Femur (tissue), 1 donor: ENCODE measurements at places on chromosomes 3 and 15.

DNA sequence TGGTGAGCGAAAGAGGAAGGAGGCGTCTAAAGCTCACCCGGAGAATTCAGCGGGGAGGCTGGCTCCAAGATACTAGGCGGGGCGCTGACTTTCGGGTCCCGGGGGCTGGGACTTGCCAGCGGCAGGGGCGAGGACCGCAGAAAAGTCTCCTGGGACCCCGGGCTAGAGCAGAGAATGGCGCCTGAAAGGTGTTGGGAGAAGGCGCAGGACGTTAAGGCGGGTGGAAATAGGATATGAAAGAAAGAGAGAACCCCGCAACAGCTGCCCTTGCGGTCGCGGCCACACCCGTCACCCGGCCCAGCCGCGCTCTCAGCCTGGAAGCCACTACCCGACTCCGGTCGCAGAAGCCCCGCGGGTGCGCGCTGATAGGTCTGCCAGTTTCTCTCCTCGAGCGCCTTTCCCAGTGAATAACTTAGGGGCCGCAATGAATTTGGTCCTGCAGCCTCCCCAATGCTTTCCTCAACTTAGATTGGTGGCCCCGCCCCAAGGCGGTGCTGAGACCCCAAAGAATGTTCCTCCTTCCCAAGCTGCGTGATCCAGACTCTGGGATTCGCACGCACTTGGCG lies 604 bp downstream of the LTK start:
- peak; percentile 38 for DNase-seq

DNA sequence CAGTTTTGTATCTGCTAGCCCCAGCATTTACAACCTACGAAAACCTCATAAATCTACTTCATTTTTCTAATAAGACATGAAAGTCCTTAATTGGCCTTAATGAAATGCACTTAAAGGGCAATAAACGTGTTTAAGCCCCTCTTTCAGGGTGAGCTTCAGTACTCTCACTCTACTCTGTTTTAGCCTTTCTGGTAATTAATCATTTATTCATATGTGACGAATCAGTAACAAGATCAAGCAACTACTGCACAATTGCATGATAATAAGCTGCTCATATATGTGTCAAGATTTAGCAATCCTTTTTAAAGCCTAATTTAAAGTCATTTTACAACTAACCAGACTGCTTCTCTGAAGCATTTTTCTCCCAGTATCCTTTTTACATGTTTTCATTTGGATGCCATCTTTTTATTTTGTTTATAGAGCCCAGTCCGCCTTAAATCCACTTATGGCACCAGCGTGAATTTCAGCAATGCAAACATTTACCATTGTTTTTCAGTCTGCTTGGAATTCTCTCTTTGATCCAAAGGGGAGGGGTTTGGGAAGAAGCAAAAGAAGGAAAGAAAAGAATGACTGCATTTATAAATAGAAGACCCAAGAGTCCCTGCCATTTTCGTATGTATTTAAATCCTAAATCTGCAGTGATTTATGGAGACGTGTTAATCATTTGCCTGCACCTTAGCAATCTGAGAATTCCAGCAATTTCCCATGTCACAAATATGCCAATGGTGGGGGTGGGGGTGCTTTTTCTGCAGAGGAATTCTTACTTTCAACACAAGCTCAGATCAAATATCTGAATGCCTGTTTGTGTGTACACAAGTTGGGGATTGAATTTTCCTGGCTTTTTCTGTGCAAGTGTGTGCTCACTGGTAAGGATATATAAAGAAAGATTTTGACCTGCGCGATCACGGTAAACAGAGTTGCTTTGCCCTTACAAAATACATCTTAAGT lies 230.8 kb upstream of the TBC1D5 start:
- DNase-seq, result no peak

DNA sequence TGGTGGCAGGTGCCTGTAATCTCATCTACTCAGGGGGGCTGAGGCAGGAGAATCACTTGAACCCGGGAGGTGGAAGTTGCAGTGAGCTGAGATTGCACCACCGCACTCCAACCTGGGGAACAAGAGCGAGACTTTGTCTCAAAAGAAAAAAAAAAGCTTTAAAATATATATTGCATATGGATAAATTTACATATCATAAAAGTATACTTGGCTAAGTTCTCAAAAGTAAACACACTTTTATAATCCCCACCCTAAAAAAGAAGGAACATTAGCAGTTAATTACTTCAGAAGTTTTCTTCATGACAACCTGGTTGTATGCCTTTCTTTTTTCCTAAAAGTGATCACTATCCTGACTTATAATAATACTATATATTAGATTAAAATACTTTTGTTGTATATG lies 369.1 kb upstream of the TPRG1 start:
- no peak for DNase-seq

DNA sequence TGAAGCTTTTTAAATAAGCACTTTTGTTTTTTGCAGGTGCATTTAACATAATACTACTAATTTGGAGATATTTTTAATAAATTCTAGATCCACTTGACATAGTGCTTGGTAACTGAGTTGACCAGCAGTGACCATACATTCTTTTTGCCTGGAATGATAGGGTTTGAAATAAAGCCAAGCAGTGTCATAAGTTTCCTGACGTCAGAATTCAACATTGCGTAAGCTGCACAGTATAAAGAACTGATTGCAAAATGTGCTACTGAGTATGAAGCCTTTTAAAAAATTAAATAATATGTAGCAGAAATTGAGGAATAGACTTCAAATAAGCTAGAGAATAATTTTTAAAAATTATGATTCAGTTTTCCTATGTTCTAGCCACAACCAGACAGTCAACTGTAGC lies 454.6 kb upstream of the ARPP21 start:
- no peak for DNase-seq

- no peak for DNase-seq
These were observed 105.5 kb downstream of the GABRB3 start for GRCh38 chr15:26667222-26667988.

DNA sequence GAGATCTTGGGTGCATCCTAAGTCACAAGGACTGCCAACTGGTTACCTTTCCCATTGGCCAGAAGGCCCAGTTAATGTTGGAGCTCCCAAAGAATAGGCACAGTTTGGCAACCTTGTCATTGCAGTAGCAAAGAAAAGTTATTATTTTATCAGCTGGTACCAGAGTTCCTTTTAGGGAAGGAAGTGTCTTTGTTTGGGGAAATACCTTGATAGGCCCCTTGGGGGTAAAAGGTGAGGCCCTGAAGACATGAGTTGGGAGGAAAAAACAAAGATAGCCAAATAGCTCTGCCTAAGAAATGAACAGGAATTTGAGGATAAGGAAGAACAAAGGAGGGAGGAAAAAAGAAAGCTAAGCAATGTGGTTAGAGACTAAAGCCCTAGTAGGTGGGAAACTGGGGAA lies 85.8 kb downstream of the ANP32A start:
- no peak for DNase-seq

GRCh38 chr15:77851086-77851485 lies 218.4 kb upstream of the LINGO1 start:
- DNase-seq, result peak; percentile 5

GRCh38 chr3:184798120-184798519 lies 13.8 kb upstream of the VPS8 start:
- no peak for DNase-seq

- no peak for DNase-seq
These were observed 18.9 kb upstream of the ST3GAL6 start for GRCh38 chr3:98744283-98744682.

DNA sequence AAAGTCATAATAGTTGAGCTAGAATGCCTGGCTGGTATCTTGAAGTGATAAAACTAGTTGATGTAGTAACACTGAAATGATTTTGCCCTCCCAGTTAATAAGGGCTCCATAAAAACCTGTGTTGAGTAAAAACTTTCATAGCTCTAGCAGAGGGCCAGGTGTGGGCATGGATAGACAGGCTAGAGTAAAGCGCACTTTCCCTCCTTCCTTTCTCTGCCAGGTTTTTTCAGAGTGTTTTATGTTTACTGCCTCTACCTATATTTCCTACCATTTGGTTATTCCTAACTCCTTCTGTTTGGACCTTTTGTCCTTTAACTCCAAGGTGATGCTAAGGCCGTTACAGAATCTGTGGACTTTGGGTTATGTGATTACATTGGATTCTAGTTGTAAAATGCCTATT lies 25.3 kb downstream of the CHD2 start:
- DNase-seq, result no peak

GRCh38 chr15:86016750-86017149 lies 62.9 kb upstream of the AGBL1 start:
- no peak for DNase-seq

DNA sequence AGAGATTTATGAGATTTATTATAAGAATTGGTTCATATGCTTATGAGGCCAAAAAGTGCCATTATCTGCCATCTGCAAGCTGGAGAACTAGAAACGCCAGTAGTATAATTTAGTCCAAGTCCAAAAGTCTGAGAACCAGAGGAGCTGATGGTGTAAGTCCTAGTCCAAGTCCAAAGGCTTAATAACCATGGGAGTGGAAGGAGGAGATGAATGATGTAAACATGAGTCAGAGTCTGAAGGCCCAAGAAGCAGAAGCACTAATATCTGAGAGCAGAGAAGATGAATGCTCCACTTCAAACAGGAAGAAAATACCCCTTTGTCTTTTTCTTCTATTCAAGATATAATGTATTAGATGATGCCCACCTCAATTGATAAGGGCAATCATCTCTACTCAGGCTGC lies 185.7 kb downstream of the CGGBP1 start:
- DNase-seq, result no peak

GRCh38 chr3:142839831-142840230 lies 49.1 kb downstream of the PCOLCE2 start:
- no peak for DNase-seq

GRCh38 chr15:80007532-80007931 lies 36.5 kb upstream of the BCL2A1 start:
- no peak for DNase-seq

DNA sequence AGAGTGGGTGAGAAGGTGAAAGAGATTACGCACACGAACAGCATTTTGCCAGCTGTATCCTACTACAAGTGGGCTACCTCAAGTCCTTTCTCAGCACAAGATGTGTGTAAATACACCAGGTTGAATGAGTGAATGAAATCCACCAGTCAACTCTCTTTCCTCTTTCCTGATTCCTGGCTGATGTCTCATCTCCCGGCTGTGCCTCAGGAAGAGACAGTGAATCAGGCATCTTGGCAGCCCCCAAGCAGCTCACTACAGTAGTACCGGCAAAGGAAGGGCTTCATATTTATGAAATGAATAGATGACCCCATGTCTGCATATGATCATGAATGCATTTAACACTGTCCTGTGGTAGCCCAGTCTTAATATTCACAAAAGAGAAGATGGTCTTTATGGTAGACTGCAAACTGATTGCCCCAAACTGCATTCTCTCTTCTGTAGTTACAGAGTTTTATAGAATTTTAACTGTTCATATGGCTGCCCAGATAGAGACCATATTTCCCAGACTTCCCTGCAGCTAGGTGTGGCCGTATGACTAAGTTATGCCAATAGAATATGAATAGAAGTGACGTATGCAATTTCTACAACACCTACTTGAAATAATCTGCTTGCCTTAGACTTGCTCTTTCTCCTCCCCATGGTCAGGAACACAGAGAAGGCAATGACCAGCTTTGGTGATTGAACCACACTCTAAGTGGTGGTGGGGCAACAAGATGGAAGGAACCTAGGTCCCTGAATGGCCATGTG lies 22.7 kb downstream of the MGLL start:
- DNase-seq, result no peak

DNA sequence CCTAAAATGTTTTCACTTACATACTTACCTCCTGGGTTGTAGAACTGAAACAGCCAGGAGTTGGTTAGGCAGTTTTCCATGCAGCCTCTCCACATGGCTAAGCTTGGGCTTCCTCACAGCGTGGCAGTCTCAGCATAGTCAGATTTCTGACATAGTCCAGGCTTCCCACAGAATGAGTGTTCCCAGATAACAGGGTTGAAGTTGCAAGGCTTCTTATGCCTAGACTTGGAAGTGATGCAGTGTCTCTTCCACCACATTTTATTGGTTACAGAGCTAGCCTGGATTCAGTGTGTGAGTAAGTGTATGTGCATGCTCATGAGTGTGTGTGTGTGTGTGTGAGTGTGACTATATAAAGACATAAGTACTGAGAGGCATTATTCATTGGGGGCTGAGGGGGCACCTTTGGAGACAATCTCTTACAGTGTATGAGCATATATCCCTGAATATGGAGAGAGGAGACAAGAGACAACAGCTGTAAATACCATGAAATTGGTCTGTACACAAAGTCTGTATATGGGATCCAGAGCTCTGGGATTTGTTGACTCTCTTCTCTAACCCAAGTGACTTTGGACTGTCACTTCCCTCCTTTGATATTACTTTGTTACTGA lies 78.1 kb downstream of the ZNF621 start:
- no peak for DNase-seq

- no peak for DNase-seq
These were observed 737.2 kb downstream of the SI start for GRCh38 chr3:164341086-164341485.

GRCh38 chr3:114451051-114451451 lies 157.2 kb downstream of the TIGIT start:
- DNase-seq, result no peak
